KBM-7 (cell line): ENCODE measurements at places on chromosomes 12 and 14.

DNA sequence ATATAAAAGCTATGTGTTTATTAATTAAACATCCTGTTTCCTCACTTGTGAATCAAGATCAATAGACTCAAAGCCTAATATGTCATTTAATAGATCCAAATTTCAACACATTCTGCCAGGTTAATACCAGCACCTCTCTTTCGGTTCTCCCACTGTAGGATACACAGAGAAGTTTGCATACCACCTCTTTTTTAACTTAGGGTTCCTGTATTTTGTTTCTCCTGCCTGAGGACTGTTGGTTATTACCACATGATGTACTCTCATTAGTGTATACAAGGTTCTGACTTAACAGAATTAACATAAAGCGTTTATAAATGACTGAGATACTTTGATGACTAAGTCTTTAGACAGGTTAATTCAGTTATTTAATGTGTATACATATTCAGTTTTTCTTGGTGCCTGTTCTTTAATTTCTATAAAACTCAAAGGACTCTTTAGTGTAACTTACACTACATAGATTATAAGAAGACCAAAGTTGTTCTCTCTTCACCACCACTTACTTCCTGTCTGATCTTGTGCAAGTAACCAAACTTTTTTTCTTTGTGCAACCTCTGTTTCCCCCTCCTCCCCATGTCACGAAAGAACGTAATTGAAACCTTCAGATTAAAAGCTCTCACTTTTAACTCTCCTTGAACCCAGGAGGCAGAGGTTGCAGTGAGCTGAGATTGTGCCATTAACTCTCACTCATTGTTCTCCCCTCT is 89.8 kb upstream of the DNM1L start:
- peak; percentile 82 for DNase-seq

GRCh38 chr14:102965971-102966655 is 43.6 kb downstream of the AMN start:
- no peak for DNase-seq

DNA sequence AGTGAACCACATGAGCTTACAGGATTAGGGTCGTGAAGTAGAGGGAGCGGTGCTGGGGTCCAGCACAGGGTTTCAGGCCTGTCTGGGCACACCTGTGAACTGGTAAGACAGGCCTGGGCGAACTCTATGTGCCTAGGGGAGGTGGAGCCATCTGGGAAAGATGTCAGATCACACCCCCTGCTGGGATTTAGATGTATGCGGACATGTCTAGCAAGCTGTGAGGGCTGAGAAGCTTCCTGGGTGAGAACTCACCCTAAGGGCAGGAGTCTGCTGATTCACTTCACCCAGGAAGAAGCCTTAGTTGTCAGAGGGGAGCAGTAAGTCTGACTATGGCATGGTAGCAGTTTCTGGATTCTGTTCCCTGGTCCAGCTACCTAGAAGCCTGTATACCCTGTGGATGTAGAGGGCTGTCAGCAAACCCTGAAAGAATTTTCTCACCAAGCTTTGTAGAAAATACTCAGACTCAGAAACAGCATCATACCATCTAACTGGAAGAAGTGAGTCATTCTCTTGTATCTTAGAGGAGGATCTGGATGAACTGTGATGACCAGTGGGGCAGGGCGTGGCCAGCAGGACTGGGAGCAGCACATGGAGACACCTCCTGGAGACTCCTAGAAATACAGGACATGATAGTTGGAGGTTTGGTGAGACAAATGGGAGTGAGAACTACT is 11.2 kb upstream of the PYGL start:
- peak; percentile 70 for DNase-seq

GRCh38 chr12:52356762-52357580 is 10.3 kb downstream of the KRT85 start:
- DNase-seq, result no peak

GRCh38 chr12:74899031-74899829 is 310.4 kb downstream of the KCNC2 start:
- DNase-seq, result no peak

GRCh38 chr12:67925552-67925951 is 63.7 kb upstream of the IFNG-AS1 start:
- DNase-seq, result no peak

DNA sequence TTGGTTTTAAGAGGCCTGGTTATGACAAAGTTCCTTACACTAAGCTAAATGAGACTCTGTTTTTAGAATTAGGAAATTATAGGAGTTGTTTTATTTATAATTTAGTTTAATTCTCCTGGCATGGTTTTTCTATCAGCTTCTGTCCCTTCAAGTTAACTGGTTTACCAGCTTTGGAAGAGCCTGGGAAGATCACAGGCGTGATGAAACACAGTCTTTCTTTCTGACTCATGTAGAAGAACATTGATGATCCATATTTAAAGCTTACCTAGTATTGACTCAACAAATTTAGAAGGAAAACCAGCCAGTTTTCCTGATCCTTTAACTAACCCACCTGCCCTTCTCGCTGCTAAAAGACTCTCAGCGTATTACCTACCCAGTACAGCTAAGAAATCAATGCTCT is 155.2 kb downstream of the TGFB3 start:
- no peak for DNase-seq

DNA sequence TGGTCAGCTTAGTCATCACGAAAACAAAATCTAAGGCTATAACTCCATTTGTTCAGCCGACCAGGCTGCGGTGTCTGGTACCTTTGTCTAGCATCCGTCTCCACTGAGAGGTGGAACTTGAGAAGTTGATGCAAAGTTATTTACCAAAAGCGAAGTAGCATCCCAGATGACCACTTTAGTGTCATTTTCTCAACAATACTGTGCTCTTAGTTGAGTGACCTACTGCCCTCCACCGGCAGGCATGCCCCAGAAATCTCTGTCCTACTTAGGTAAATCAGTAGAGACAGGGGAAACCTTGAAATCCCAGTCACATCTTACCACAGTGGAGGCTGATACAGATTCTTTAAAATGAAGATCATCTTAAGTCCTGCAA is 1.3 kb upstream of the ST8SIA1 start:
- DNase-seq, result no peak

GRCh38 chr14:96029089-96029645 is 10.0 kb upstream of the C14orf132 start:
- DNase-seq, result no peak

DNA sequence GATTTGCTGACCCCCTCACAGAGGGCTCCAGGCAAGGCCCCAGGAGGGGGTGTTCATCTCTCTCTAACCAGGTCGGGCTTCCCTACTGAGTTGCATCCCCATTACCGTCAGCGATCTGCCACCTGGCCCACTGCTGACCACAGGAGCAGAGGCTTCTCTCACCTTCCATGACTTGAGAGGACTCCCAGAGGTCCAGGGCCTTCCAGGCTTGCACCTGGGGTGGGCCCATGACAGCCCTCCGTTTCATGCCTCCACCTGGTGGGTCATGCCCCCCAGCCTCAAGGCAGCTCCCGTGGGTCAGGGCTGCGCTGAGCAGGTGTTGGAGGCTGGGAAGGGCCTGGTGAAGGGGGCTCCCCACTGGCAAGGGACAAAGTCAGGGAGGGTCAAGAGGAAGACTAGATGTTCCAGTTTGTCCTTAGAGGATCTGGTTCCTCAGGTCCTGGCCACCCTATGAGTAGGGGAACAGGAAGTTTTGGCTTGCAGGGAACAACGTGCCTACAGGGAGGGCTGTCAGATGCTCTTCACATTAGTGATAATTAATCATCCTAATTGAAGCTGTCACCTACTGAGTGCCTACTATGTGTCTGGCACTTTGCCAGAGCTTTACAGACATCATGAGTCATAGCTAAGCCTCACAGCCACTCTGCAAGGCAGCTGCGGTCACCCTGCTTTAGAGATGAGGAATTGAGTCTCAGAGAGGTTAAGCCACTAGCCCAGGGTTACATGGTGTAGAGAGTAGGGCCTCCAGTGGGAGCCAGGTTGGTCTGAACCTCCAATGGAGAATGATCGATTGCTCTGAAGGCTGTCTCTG is 13.8 kb downstream of the NFKBIA start:
- peak; percentile 21 for DNase-seq

DNA sequence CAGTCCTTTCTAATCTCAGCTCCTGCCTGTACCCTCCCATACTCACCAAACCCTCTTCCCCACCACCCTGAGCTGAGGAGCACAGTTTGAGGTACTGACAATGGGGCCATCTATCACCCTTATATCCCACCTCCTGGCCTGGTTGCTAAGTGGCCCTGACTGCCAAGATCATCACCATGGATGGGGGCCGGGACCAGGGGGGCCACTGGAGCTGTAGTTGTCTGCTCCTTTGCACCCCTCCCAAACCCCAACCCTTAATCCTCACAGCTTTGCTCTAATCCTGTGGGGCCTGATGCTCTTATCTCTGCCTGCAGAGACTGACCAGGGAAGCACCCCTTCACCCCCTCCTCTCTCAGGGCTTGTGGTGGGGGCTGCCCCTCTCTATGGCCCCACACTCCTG is 395 bp upstream of the GNB3 start:
- no peak for DNase-seq

DNA sequence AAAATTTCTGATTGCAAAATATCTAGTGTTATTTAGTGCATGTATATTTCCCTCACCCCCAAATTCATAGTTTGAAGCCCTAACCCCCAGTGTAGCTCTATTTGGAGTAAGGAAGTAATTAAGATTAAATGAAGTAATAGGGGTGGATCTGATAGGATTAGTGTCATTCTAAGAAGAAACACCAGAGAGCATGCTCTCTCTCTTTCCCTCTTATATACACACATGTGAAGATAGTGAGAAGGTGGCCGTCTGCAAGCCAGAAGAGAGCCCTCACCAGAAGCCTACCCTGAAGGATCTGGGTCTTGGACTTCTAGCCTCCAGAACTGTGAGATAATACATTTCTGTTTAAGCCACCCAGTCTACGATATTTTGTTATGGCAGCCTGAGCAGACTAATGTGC is 120.3 kb downstream of the TMEM30B start:
- DNase-seq, result no peak

DNA sequence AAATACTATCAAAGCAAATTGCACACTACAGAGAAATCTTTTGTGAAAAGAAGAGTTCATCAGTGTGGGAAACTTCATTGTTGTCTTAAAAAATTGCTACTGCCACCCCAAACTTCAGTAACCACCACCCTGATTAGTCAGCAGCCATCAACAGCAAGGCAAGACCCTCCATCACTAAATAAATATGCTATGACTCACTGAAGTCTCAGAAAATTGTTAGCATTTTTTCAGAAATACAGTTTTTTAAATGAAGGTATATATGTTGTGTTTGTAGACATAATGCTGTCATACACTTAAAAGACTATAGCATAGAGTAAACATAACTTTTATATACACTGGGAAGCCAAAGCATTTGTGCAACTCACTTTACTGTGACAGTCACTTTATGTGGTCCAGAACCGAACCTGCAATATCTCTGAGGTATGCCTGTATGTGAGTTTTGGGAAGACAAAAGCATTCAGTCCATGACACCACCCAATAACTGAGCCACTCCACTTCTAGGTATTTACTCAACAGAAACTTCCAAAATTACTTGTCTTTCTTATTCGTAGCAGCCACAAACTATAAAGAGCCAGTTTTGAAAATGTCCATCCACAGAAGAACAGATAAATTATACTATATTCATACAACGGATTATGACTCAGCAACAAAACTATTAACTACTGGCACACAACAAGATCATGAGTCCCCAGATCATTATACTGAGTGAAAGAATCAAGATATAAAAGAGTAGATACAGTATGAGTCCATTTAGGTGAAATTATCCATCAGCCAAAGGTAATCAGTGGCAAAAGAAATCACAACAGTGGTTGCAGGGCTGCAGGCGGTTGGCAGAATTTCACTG is 649.6 kb downstream of the BCL11B start:
- no peak for DNase-seq

- no peak for DNase-seq
Measured at GRCh38 chr12:75844985-75845384, 186.6 kb downstream of the PHLDA1 start.
